ENCODE measurements at places on chromosomes 12 and 14.

DNA sequence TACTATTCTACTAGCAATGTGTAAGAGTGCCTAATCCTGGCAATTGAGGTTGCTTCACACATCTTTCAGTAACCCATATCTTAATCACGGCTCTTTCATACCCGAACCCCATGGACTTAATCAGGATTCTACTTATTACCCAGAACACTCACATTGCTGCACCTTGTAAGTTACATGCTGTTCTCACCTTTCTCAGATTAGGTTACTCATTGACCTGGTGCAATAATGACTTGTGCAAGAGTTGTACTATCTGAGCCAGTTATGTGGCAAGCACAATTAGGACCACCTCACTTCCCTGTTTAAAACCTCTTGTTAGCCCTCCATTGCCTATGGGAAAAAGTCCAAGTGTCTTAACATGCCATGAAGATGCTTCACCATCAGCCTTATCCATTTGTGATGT is 306.7 kb upstream of the E2F7 start:
- no peak for DNase-seq

DNA sequence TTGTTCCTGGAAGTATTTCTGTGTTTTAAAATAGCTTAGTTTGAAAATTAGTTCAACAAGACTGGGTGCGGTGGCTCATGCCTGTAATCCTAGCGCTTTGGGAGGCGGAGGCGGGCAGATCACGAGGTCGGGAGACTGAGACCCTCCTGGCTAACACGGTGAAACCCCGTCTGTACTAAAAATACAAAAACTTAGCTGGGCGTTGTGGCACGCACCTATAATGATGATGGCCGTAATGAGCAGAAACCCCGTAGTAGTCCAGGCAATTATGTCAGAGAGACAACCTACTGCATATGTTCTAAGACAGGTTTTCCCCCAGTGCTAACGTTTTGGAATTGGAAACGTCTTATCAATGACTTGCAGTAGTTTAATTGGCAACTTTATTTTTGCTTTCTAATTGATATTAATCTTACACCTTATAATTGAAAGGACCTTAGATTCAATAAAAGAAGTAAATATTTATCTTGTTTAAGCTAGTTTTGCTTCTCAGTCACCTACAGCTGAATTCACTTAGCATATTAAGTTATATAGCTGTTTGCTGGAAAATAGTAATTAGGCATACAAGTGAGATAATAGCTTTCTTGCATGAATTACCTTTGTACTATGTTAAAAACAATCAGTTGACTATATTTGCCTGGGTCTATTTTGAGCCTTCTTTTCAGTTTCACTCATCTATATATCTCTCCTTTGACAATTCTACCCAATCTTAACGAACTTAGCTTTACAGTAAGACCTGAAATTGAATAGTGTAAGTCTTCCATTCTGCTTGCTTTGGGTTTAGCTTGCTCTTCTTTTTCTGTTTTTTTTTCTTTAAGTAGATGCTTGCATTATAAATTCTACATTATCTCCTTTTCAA is 15.6 kb downstream of the CLECL1 start:
- no peak for DNase-seq

GRCh38 chr12:98371419-98371818 is 144.0 kb upstream of the TMPO start:
- peak; percentile 43 for DNase-seq

DNA sequence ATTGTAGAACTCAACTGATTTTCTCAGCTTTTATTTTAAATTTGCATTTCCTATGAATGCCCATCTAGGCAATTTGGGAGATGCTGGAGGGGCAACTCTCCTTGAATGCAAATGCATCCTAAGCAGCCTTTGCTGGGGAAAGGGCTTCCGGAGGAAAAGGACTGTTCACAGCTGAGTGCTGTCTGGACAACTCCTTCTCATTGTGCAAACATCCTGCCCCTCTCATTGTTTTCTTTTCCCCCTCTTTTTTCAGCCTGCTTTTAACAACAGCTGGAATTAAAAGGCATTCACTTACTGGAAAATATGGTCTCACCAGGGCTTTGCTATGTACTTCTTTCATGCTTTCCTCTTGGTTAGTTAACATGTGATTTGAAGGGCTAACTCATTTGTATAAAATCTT is 397.8 kb downstream of the FUT8 start:
- DNase-seq: no peak

GRCh38 chr12:77575376-77575919 is 255.2 kb upstream of the NAV3 start:
- DNase-seq: no peak

GRCh38 chr12:6228535-6229223 is 28.5 kb downstream of the CD9 start:
- no peak for DNase-seq

DNA sequence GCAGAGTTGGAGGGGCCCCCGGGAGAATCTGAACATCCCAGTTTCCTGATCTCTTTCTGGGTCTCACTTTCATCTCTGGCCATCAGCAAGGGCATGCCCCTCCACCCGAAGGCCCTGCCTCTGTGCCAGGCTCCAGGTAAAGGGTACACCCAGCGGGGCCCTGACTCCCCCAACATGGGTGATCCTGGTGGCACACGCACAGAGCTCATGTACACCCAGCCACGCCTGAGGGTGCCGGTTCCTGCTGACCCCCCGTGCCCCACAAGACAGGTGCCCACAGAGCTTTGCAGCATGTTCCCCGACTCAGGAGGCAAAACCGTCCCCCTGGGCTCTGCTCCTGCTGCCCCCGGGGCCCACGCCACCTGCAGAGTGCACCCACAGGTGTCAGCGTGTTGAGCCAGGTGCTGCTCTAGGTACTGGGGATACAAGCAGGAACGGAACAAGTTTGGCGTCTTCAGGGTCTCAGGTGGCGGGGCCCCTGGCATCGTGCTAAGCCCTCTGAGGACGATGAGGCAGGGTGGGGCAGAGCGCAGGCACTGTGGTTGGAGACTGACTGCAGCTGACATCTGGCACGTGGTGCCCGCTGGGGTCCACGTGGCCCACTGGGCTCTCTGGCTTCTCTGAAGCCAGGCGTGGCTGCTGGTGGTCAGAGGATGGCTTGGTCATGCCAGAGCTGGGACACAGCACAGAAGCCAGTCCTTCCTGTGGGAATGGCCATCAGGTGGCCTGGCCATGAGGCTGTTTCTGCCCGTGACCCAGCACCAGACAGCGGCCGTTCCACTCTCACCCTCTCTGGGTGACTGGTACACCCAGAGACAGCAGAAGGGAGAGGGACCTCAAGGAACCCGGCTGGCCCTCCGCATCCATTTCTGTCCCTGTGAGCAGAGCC is 13.8 kb downstream of the BAG5 start:
- no peak for DNase-seq

DNA sequence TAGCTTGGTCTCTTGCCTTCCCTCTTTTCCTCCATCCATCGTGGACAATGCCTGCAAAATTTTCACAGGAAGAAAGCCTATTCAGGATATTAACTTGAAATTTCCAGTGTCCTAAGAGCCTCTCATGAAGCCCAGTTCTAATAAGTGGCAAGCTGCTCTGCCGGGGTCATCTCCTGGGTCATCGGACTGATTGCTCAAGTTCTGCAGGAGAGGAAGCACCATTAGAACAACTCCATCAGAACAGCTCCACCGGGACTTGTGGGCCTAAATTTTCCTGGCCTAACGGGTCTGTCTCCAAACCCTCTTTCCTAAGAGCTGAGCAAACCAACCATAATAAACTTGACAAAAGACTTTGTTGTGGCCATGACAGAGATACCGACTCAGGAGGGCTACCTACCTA is 13.9 kb downstream of the ERG28 start:
- DNase-seq: no peak

GRCh38 chr14:29930283-29930682 is 2.6 kb upstream of the PRKD1 start:
- no peak for DNase-seq

DNA sequence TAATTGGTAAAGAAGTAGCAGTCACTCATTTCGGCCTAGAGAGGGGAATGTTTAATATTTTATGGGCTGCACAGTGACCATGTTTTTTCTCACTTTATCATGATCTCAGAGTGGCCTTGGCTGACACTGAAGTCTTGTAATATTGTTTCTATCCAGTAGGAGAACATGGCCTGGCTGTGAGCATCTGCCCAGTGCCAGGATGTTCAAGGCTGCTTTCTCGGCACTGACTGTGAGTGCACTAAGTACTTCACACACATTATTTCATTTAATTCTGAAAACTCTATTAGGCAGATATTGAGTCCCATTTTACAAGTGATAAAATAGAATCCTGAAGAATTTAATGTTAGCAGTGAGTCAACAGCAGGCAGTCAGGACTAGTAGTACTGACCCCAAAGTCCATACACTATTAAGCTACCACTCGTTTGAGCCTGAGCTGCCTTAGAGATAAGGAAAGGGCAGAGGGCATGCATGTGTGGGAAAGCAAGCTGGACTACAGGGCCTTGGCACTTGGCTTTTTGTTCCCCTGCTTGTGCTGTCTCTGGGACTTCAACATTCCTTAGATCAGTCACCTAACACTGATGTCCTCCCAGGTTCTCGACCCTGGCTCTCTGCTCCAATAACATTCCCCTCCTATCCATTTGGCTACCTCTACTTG is 42.2 kb upstream of the APPL2 start:
- DNase-seq: no peak

GRCh38 chr12:29376118-29376517 is 4.9 kb downstream of the ERGIC2 start:
- no peak for DNase-seq

DNA sequence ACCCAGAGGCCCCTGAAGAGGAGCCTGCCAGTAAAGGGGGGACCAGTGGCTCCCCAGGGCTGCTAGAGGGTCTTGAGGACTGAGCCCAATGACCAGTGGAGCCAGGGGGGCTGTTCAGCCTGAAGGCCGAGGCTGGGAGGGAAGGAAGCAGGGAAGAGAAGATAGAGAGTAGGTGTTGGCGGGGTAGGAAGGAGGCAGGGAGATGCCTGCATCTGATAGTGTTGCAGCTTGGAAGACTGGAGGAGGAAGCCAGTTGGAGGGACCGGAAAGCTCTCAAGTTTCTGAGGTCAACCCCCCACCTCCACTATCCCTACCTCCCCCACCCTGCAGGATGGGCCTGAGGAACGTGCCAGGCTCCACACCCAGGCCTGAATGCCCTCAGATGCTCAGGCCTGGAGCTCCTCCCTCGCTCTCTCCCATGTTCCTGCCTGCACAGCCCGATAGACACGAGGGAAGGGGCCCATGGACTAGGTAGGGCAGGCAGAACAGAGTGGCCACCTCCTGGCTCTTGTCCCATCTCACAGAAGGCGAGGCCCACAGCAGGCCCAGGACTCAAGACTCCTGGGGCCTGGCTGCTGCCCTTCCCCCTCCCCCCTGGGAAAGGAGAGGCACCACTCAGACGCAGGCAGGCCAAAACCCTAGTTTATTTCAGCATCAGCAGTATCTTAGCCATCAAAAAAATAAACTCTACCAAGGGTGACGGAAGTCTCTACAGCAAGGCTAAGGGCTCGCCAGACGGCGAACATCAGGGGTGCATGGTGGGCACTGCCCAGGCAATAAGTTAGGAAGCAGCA is 3.4 kb downstream of the CKB start:
- DNase-seq: no peak

GRCh38 chr12:116427200-116427930 is 131.8 kb upstream of the MAP1LC3B2 start:
- no peak for DNase-seq

DNA sequence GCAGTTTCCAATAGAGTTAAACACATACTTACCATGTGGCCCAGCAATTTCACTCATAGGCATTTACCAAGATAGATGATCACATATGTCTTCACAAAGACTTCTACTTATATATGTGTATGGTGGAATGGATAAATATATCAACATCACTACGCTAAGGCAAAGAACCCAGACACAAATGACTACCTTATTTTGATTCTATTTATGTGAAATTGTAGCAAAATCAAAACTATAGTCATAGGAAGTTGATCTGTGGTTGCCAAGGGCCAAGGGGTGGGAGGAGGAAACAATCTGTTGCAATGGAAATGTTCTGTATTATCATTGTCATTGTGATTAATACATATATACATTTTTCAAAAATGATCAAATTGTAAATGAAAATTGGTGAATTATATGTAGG is 47.7 kb upstream of the ANP32D start:
- no peak for DNase-seq

DNA sequence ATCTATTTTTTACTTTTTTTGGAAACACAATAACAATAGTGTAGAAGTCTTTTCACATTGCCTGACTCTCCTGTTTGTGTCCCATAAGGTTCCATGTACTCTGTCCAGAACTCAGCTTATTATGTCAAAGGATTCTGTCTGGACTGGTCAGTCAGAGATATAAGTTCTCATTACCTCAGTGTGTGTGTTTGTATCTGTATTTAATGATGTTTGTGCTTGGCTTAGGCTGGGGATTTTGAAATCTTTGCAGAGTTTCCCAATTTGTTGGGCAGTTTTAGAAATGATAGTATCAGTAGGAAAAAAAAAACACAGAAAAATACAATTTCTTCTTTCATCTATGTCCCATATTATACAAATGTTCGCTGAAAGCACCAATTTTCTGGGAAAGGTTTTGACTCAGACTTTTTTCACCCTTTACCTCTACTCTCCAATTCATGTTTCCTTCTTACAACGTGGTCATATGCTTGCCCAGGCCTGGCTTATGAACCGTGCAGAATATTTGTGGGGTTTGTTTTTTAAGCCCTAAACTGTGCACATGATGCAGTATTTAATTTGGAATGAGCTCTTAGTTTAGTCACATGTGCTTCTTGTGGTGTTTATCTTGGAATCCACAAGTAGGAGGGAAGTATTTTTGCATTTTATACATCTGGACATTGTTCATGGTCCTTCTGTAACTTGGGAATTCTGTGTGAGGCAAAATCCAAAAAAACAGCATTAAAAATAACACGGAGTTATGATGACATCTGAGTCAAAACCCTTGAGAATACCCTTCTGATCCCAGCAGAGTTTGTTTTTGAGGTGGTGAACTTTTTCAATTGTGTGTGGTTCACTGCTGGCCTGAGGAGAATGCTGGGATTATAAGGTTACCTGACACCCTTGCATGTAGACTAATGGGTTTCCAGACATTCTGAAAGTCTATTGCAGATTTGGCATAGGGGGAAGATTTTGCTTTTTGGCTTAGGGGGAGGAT is 121.2 kb downstream of the RAD51B start:
- DNase-seq: no peak

DNA sequence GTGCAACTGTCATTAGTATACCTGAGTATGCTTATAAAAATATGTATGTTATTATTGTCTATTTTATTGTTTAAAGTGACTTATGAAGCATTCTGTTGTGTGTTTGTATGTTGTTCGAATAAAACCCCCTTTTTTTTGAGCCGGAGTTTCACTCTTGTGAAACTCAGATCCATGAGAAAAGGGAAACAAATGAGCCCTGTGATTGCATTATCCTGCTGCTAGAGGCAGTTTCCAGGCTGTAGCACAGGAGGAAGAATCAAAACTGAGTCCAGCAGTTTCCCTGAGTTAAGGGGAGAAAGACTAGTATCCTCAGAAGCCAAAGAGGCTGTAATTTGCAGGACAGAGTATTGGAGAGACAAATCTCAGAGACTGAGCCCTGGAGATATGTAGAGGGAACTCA is 12.5 kb downstream of the SGPP1 start:
- no peak for DNase-seq

- DNase-seq: no peak
Observed at GRCh38 chr14:50759800-50760543, 71.0 kb downstream of the NIN start.

DNA sequence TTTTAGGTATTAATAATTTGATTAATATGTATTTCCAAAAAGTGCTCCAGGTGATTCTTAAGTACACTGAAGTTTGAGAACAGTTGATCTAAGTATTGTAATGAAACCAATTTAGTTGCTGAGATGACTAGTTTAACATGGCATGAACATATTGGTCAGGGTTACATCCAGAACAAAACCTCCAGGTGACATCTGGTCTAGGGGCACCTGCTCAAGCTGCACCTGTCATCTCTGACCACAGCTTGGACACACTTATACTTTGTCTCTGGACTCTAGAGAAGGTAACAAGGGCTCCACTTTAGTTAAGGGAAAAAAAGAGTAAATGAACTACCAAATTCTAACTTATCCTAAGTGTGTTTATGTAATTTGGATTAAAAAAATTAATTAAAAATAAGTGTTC is 8.1 kb downstream of the ARID2 start:
- DNase-seq: no peak
